ENCODE measurements at places on chromosomes 1 and 21. TPM values are rescaled to one million over a fixed set of nuclear protein-coding genes. Genes with fewer than 3 reads are reported as not detected.

Gene COL11A1
- 7.0 TPM for polyA plus RNA-seq

Gene DR1
- 133 TPM for polyA plus RNA-seq

DNA sequence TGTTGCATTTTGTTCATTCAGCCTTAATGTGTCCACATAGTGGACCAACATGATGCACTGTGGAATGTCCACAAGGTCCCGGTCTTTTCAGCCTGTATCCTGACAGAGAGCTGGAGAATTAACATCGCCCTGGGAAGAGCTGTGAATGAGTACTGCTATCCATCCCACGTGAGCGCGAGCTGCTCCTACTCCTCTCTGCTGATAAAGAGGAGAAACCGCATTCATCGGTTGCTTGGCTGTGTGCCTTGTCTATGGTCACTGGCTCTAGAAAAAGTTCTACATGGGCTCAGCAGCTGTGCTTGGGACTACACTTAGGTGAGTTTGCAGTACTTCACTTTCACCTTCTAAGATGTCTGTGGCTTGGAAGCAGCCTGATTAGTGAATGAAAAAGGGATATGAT, 31.1 kb upstream of the IGSF5 start:
- no peak overlapping the region for H3K4me3 ChIP-seq
- DNase-seq, result peak; percentile 77
- no peaks in the 10 kb centered on the region for H3K4me1 ChIP-seq
- no peak overlapping the region for H3K27ac ChIP-seq
- H3K36me3 ChIP-seq, result no peaks in the 10 kb centered on the region
- no peaks in the 10 kb centered on the region for H3K27me3 ChIP-seq

DNA sequence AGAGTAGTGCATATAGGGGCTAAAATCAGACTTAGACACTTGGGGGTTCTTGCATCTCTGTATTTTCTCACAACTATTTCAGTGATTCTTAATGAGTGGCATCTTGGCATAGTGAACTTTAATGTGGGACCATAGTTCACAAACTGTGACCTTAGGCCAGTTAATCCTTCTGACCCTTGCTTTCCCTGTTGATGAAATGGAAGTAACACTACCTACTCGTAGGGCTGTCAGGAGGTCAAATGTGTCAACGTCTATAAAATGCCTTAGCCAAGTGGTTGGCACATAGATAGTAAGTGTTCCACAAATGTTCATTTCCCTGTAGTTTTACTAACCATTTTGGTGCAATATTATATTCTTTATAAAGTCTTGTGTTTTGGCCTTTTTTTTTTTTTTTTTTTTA, 49.4 kb downstream of the DYRK1A start:
- H3K4me3 ChIP-seq, result no peak overlapping the region
- H3K4me1 ChIP-seq, result peaks cover 14% of the 10 kb centered on the region
- no peak overlapping the region for H3K27ac ChIP-seq
- H3K36me3 ChIP-seq, result no peaks in the 10 kb centered on the region
- DNase-seq, result no peak
- no peaks in the 10 kb centered on the region for H3K27me3 ChIP-seq

DNA sequence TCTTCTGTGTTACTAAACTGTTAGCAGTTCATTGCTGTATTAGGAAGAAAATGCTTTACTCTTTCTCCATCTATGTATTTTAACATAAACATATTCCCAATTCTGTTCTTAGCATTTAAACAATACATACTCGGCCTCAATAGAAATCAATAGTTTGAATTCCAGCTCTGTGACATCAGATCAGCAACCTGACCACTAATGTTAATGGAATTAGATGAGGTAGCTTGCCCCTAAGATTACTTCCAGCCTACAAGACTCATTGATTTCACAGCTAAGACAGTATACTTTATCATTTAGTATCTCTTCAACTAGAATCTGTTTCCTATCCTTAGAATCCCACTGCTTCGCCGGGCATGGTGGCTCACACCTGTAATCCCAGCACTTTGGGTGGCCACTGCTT, 38.9 kb downstream of the EPRS1 start:
- no peak for DNase-seq
- H3K27ac ChIP-seq, result no peak overlapping the region
- H3K4me1 ChIP-seq, result no peaks in the 10 kb centered on the region
- H3K27me3 ChIP-seq, result no peaks in the 10 kb centered on the region
- H3K36me3 ChIP-seq, result no peaks in the 10 kb centered on the region
- no peak overlapping the region for H3K4me3 ChIP-seq

- H3K27me3 ChIP-seq, result no peaks in the 10 kb centered on the region
- peaks cover 7% of the 10 kb centered on the region for H3K4me1 ChIP-seq
- H3K4me3 ChIP-seq, result no peak overlapping the region
- H3K36me3 ChIP-seq, result no peaks in the 10 kb centered on the region
- H3K27ac ChIP-seq, result no peak overlapping the region
Observed at GRCh38 chr21:29242201-29242600, 56.5 kb upstream of the BACH1 start.

DNA sequence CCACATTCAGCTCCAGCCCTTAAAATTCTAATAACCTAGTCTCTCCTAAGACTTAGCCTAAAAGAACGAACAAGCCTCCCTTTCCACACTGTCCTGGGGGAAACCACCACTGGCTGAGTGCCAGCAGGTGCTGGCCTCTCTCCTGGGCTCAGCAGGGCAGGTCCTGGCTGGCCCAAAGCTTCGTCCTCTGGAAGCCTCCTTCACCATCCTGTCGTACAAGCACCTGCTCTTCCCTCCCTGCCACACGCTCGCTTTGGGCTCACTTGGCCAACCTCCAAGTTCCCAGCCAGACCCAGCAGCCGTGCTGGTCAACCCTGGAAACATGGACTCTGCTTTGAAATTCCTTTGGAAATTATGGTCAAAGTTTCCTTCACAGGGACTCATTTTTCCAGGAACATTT, 58.2 kb upstream of the SLC25A33 start:
- no peaks in the 10 kb centered on the region for H3K27me3 ChIP-seq
- H3K4me1 ChIP-seq, result no peaks in the 10 kb centered on the region
- no peak overlapping the region for H3K4me3 ChIP-seq
- DNase-seq, result no peak
- no peak overlapping the region for H3K27ac ChIP-seq
- no peaks in the 10 kb centered on the region for H3K36me3 ChIP-seq

GRCh38 chr1:186785503-186785902, 43.2 kb upstream of the PLA2G4A start:
- no peaks in the 10 kb centered on the region for H3K4me1 ChIP-seq
- H3K27ac ChIP-seq, result no peak overlapping the region
- no peaks in the 10 kb centered on the region for H3K27me3 ChIP-seq
- H3K36me3 ChIP-seq, result no peaks in the 10 kb centered on the region
- no peak overlapping the region for H3K4me3 ChIP-seq

DNA sequence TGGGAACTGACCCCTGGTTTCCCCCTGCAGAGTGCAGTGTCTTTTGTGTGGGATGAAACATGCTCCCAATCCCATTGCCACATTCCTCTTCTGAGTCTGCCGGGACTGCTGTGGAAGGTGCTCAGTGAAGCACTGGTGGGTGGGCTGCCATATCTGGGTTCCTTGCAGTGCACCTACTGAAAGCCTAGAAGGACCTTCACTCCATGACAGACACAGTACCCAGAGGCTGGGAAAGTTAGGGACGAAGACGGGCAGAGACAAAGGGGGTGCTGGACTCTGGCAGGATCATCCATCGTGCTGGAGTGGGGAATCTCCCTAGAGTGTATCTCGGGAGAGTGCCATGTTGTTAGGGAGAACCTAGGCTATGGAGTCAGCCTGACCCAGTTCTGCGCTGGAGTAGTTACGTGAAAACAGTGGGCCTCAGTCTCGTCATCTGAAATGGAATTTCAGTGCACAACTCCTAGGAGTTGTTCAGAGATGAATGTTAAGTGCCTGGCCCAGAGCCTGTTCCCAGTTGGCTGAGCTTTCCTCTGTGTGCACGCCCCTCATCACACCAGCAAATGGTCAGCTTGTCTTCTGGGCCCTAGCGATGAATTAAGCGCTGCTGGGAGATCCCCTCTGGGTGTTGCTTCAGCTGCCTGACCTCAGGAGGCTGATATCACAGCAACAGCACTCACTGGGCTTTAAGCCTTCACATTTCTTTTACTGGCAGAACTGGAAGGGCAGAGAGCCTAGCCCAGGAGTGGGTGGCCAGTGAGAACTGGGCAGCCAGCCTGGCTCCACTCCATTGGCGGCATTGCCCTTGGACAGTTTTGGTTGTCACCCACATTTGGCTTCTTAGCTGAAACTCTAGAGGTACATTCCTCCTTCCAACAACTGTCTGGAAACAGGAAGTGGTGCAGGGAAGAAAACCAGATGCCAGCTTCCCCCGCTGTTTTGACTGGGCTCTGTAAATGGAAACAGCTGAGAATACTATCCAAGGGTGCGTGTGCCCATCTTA, 479.8 kb upstream of the VAMP3 start:
- no peaks in the 10 kb centered on the region for H3K4me1 ChIP-seq
- H3K36me3 ChIP-seq, result no peaks in the 10 kb centered on the region
- H3K27ac ChIP-seq, result no peak overlapping the region
- peak; percentile 67 for DNase-seq

DNA sequence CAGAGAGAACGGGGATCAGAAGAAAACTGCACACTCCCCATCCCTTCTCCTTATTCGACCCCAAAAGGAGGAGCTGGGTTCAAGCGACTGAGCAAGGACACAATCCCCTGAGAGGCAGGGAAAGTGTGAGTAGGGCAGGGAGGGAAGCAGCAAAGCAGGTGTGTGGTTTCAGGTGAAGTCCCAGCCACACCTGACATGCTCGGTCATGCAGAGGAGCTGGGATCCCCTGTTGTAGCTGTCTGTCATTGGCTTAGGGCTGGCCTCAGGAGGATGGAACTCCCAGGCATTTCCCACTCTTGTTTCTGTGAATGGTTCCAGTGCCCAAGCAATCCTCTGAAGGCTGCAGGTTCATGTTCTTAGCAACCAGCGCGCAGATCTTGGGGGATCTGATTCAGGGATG, 150.7 kb downstream of the DSCAM start:
- no peak overlapping the region for H3K27ac ChIP-seq
- no peaks in the 10 kb centered on the region for H3K36me3 ChIP-seq
- H3K27me3 ChIP-seq, result no peaks in the 10 kb centered on the region
- no peak overlapping the region for H3K4me3 ChIP-seq

DNA sequence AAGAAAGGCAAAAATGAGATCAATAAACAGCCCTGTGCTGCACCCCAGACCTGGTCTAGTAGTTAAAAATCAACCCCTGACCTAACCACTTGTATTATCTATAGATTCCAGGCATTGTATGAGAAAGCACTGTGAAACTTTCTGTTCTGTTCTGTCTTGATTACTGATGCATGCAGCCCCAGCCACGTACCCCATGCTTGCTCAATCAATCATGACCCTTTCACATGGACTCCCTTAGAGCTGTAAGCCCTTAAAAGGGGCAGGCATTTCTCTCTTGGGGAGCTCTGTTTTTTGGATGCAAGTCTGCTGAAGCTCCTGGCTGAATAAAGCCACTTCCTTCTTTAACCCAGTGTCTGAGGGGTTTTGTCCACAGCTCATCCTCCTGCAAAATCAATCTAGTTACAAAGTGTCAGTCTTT, 24.2 kb upstream of the CD34 start:
- H3K4me1 ChIP-seq, result peaks cover 3% of the 10 kb centered on the region
- no peaks in the 10 kb centered on the region for H3K27me3 ChIP-seq
- H3K4me3 ChIP-seq, result no peak overlapping the region
- H3K27ac ChIP-seq, result no peak overlapping the region

GRCh38 chr1:60059468-60059867, 14.1 kb downstream of the C1orf87 start:
- no peak overlapping the region for H3K27ac ChIP-seq
- H3K27me3 ChIP-seq, result no peaks in the 10 kb centered on the region
- no peaks in the 10 kb centered on the region for H3K4me1 ChIP-seq
- DNase-seq, result no peak
- H3K4me3 ChIP-seq, result no peak overlapping the region

DNA sequence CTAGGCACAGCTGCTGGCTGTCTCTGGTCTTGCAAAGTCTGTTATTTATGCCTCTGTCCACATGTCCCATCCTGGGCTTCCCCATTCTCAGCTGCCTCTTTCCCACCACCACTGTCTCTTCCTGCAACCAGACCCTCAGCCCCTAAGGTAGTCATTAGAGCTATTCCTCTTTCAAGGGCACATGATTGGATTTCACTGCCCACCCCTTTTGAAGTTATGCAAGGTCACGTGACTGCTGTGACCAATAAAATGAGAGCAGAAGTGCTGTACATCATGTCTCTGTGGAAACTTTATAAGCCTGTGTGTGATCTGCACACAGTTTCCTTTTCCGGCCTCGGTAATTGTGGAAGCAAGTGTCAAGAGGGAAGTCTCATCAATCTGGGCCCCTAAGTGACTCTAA, 136.6 kb upstream of the HMGB4 start:
- H3K4me1 ChIP-seq, result no peaks in the 10 kb centered on the region
- no peak for DNase-seq
- no peaks in the 10 kb centered on the region for H3K36me3 ChIP-seq
- no peak overlapping the region for H3K4me3 ChIP-seq
- H3K27ac ChIP-seq, result no peak overlapping the region

DNA sequence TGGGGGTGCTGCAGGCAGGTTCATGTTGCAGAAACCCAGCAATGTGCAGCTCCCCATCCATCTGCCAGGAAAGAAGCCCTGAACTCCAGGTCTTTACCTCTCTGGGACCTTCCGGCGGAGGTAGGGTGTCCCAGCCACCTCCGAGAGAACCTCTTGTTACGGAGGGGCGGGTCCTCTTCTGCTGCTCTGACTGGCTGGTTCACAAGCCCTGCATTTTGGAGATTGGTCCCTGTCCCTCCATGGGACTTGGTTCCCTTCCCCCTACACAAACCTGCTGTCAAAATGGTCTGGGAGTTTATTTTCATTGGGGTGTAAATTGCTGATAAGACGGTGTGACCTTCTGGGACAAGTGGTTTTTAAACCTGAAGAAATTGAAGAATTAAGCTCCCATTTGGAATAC, 8.0 kb upstream of the CELSR2 start:
- no peak overlapping the region for H3K27ac ChIP-seq
- H3K36me3 ChIP-seq, result no peaks in the 10 kb centered on the region
- H3K4me1 ChIP-seq, result peaks cover 29% of the 10 kb centered on the region
- H3K4me3 ChIP-seq, result no peak overlapping the region

DNA sequence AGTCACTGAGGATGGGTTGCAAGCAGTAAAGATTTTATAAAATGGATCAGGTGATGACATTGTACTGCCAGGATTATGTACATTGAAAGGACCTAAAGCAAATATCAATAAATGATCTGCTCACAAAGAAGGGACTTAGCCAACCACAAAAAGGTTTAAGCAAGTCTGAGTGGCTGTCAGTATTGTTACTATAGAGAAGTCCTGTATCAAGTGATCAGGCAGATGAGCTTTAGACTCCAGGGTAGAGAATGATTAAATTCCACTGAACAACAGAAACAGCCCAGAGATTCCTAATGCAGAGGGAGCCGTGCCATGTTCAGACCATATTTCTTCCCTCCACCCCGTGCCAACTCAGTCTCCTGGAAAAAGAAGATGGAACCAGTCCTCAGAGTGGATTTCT, 138.9 kb downstream of the SETD4 start:
- no peaks in the 10 kb centered on the region for H3K27me3 ChIP-seq
- DNase-seq, result no peak
- H3K4me1 ChIP-seq, result no peaks in the 10 kb centered on the region
- no peaks in the 10 kb centered on the region for H3K36me3 ChIP-seq
- H3K4me3 ChIP-seq, result no peak overlapping the region
